LHCN-M2 (cell line): ENCODE measurements at places on chromosomes 16 and 17. TPM values are rescaled to one million over a fixed set of nuclear protein-coding genes. Genes with fewer than 3 reads are reported as not detected.
A peak's percentile ranks its signal among the peaks of the same experiment; 100 is the strongest.

DNA sequence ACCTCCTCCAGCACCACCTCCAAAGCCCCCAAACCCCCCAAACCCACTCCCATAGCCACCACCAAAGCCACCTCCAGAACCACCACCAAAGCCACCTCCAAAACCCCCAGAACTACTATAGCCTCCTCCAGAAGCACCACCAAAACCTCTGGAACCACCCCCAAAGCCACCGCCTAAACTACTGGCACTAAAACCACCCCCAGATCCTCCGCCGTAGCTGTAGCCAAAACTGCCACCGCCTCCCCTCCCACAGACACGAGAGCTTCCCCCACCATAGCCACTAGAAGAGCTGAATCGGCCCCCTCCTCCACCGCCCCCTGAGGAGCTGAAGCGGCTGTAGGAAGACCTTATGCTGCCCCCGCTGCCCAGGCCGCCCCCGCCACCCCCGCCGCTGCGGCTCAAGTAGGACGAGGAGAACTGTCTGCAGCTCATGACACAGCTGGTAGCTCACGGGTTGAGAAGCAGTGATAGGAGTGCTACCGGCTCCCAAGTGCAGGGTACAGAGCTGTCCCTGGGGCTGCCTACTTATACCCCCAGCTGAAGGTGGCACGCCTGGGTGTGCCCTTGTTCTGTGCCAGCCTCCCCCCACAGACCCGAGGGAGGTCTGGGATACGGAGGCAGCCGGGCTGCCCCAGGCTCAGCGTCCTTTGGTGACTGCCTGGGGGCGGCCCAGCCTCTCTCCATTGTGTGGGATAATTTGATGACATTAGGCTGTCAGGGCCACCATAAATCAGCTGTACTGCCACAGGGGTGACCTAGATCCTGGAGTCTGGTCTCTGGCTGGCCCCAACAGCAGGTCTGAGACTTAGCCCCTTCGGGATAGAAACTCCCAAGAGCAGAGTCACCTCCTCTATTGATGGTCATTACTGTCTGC, at the start of gene KRT9:
Gene KRT9, minus strand, starts transcription at position 499 of the 874 bp plus-strand sequence. Its CDS starts 67 bp downstream, at position 432.
- no peak for DNase-seq

- DNase-seq = peak; percentile 91
Observed at GRCh38 chr16:1983544-1984346, at the start of gene GFER. Gene GFER (plus strand): TSS chr16:1984193. CDS start chr16:1984219, 26 bp downstream.

Gene CD79B
- total RNA-seq = not detected in 2 replicates

- no peak for DNase-seq
Observed at GRCh38 chr17:9284884-9285283, 263.6 kb downstream of the NTN1 start.

- DNase-seq = no peak
Observed at GRCh38 chr17:16214190-16215001, 938 bp downstream of the NCOR1 start.

Gene KRTAP4-6
- total RNA-seq = not detected in 2 replicates

Gene NPIPA2
- total RNA-seq = 0.57 TPM in 1 of 2 replicates, not detected in the other

Gene EIF4A3
- 113 and 123 TPM in 2 replicates for total RNA-seq

- DNase-seq = no peak
Observed at GRCh38 chr16:55377840-55378239, 53.8 kb downstream of the IRX6 start.

GRCh38 chr17:74738051-74738996, 1.3 kb downstream of the RAB37 start:
- DNase-seq = peak; percentile 65

Gene ARHGAP44
- total RNA-seq = 0.06 and 0.13 TPM in 2 replicates
